GM06990 (cell line): ENCODE measurements at places on chromosomes 3 and 15.
A peak's percentile ranks its signal among the peaks of the same experiment; 100 is the strongest.

DNA sequence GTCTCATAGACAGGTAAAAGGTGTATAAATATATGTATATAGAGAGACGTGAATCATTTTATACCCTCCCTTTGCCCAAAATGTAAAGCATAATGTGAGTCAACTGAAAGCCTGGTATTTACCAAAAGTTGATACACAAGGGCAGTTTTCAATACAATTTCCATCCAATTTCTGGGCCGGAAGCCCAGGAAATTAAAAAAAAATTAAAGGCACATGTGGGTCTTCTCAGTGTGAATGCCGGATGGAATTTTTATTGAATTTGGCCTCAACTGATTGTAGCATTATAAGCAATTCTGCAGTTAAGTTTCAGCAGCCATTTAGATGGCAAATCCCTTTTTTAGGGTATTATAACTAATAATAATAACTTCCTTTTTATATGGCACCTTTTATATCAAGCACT lies 3.3 kb upstream of the CNTN3 start:
- DNase-seq = no peak

DNA sequence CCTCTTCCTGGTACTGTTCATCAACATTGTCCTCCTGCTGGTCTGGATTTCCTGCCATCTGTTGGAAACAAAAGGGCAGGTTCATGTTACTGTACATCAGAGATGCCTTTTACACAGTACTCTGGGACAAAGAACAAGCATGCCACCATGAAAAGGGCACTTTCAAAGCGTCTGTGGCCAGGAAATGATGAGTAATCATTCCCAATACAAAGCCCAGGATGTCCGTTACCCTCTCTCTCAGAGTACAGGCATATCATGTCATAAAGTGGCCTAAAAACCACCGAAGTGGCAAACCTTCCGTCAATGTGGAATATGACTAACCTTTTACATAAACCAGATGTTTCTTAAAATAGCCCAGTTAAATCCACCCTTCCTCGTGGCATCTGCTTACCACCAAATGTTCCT lies 71.2 kb downstream of the GOLIM4 start:
- no peak for DNase-seq

- DNase-seq = no peak
Measured at GRCh38 chr3:194054016-194054415, 81.9 kb upstream of the HES1 start.

DNA sequence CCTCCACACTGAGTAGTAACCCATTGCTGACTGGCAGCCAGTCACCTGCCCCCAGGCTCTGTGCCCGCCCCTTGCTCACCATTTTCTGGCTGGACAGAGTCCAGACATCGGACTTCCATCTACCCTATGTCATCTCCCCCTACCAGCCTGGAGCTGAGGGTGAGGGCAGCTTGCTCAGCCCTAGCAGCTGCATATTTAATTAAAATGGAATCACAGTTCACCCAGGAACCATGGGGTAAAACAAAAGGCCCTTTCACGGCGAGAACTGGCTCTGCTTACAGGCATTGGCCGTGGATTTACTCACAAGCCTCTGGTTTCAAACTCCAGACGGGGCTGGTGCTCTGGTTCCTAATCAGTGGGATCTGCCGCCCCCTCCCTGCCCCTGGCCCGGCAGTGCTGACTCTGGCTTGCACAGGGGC lies 94.9 kb upstream of the ATP2B2 start:
- DNase-seq = no peak

DNA sequence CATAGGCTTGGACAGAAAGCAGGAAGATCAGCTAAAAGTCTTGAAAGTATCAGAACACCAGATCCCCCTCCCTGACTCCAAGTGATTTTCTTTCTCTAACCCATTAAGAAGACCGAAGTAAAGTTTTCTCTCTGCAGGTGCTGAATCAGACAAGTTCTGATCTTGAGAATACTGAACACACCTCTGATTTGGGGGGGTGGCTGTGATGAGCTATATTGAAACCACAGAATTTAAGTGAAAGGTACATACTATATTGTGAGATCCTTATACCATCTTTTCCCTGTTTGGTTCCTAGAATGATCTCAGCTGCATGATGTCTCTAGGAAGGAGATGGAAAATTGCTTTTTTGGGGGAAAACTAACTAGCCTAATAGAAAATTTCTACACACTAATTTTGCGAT lies 196.0 kb downstream of the DIPK2A start:
- DNase-seq = no peak

GRCh38 chr3:62318365-62318751 lies 55.0 kb downstream of the FEZF2 start:
- DNase-seq = no peak

DNA sequence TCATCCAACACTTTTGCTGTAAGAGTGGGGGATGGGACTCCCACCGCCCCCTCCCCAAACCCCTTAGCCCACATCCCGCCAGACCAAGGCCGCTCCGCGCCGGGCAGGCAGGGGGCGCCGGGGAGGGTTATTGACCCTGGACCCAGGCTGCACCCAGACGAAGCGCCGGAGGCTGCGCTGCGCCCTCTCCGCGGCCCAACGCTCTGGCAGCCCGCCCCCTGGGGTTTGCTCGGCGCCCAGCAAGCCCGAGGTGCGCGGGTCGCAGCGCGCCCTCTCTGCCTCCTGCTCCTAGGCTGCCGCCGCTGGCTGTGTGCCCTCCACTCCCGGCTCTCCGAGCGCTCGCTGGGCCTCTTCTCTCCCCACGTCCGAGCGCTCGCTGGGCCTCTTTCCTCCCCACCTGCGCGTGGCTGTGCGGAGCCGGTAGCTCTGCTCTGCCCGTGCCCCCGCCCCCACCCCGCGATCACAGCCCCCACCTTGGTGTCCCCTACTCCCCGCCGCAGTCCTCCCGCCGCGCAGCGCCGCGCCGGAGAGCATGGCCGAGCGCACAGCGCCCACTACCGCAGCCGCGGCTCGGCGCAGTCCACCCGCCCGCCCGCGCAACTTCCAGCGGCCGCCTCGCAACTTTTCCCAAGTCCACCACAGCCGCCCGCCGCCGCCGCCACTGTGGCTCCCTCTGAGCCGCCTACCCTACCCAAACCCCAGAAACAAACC lies 1.2 kb downstream of the MECOM start:
- DNase-seq = peak; percentile 63

GRCh38 chr3:36399933-36400332 lies 19.6 kb downstream of the STAC start:
- DNase-seq = no peak

GRCh38 chr3:73569246-73569760 lies 55.4 kb downstream of the PDZRN3 start:
- no peak for DNase-seq

DNA sequence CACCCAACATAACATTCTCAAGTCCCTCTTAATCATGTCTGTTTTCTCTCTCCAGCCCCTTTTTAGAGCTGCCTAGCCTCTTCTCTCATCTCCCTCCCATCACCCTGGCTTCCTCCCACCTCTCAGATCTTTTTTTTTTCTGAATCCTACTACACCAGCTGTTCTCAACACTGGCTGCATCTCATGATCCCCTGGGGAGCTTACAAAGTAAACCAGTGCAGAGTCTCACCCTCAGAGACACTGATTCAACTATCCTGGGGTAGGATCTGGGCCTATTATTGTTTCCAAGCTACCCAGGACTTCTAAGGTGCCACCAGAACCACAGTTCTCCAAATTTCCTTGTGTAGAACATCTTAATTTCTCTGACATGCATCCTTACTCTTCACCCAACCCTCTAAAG lies 50.3 kb upstream of the ACAN start:
- no peak for DNase-seq

- DNase-seq = no peak
Measured at GRCh38 chr3:13513051-13513912, 33.2 kb downstream of the HDAC11 start.

- DNase-seq = no peak
Measured at GRCh38 chr3:62312201-62312600, 61.1 kb downstream of the FEZF2 start.

DNA sequence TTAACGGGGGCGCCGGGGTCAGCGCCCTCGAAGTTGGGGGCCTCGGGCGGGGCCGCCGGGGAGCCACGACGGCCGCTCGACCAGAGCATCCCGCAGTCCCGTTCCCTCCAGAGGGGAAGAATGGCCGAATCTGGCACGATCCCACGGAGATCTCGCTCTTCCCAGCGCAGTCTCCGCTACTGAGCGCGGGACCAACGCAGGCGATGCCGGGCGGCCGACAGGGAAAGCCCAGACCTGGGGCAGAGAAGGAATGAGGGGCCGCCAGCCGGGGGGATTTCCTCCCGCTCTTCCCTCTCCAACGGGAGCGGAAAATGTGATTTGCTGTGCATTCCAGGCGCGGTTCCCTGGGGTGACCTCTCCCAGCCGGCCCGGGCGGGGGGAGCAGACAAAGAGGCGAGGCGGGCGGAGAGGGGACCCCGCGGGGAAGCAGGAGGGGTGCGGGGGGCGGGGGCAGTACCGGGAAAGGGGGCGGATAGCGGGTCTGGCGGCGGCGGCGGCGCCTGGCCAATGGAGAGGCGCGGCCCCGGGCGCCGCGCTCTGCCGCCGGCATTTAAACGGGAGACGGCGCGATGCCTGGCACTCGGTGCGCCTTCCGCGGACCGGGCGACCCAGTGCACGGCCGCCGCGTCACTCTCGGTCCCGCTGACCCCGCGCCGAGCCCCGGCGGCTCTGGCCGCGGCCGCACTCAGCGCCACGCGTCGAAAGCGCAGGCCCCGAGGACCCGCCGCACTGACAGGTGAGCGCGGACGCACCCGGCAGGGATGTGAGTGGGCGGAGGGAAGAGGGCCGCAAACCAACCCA lies at the start of gene GREM1:
Gene GREM1, plus strand, starts transcription at position 579 of the 801 bp plus-strand sequence. CDS start 12,687 bp downstream, outside the sequence.
- no peak for DNase-seq

DNA sequence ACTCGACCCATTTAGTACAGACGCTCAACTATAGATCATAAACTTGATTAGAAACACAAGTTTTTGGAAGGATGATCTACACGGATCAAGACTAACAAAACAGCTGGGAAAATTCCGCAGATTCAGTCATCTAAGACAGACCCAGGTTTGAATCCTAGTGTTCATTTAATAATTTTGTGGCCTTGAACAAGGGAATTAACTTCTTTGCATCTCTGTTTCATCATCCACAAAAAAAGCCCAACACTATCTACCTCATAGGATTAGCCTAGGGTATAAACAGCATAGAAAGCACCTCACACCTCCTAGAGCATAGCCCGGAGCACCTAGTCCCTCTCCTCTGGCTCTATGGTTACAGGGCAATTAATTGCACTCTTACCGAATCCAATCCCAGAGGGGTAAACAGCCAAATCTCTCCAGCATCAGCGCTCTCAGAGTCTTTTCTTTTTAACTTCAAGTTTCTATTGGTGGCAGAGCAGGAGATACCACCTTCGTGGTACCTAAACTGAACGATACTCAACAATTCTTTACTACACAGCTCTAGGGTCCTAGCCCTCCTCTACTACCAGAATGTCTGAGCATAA lies 3.5 kb downstream of the TBL1XR1 start:
- DNase-seq = no peak

GRCh38 chr15:27241943-27242342 lies 271.0 kb downstream of the GABRG3 start:
- DNase-seq = no peak
